AML-193 (cell line): ENCODE measurements at places on chromosomes 12 and 14.

GRCh38 chr12:79886917-79887519 lies 47.9 kb downstream of the PPP1R12A start:
- peak; percentile 72 for DNase-seq

- DNase-seq = no peak
These were observed 26.5 kb downstream of the NTF3 start for GRCh38 chr12:5458229-5459050.

DNA sequence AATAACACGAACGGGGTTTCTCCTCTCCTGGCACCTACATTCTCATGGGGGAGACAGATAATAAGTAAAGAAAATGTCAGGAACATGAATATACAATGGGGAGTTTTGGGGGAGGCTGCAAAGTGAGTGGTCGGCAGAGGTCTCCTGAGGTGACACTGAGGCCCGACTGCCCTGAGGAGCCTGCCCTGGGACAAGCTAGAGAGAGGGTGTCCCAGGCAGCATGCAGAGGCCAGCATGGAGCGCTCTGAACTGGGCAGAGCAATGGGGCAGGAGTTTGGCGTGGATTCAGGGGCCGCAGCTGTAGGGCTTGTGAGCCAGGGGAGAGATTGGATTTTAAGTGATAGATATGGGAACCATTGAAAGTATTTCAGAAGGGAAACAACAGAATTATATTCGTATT lies 320.5 kb downstream of the CACNA1C start:
- no peak for DNase-seq

- peak; percentile 62 for DNase-seq
These were observed 1865.6 kb upstream of the FLRT2 start for GRCh38 chr14:83664389-83664788.

- DNase-seq = no peak
These were observed 30.8 kb upstream of the BCL2L14 start for GRCh38 chr12:12039897-12040296.

GRCh38 chr12:5921966-5922899 lies 22.8 kb downstream of the ANO2 start:
- DNase-seq = no peak

GRCh38 chr12:131251336-131252101 lies 297.8 kb downstream of the ADGRD1 start:
- DNase-seq = no peak

GRCh38 chr12:93808169-93808899 lies 131.2 kb downstream of the CRADD start:
- no peak for DNase-seq
